ENCODE measurements at places on chromosomes 1 and 21.

DNA sequence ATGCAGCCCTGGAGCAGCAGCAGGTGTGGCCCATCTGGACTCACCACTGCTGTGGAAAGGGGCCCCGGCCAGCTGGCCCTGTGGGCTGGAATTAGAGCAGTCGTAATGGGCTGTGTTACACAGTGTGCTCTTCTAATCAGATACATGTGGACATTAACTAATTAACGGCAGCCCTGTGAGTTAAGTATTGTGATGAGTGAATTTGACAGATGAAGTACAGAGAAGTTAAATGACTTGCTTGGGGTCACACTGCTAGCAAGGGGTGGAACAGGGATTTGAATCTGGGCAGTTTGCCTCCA is 58.6 kb downstream of the MDM4 start:
- DNase-seq, result no peak

DNA sequence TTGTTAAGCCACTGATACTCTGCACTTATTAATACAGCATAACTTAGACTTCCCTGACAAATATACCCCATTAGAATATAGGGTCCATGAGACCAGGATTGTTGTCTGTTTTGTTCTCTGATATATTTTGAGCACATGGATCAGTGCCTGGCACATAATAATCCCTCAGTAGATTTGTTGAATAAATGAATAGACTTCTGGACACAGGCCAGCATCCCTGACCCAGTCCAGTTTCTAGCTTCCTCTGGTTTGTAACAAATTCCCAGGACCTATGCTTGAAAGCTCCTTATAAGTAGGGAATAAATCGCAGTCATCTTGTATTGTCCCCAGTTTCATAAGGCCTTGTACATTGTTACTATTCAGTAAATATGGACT is 58.2 kb upstream of the GADD45A start:
- no peak for DNase-seq

- DNase-seq, result no peak
Measured at GRCh38 chr1:188295157-188295556, 1466.4 kb downstream of the PLA2G4A start.

DNA sequence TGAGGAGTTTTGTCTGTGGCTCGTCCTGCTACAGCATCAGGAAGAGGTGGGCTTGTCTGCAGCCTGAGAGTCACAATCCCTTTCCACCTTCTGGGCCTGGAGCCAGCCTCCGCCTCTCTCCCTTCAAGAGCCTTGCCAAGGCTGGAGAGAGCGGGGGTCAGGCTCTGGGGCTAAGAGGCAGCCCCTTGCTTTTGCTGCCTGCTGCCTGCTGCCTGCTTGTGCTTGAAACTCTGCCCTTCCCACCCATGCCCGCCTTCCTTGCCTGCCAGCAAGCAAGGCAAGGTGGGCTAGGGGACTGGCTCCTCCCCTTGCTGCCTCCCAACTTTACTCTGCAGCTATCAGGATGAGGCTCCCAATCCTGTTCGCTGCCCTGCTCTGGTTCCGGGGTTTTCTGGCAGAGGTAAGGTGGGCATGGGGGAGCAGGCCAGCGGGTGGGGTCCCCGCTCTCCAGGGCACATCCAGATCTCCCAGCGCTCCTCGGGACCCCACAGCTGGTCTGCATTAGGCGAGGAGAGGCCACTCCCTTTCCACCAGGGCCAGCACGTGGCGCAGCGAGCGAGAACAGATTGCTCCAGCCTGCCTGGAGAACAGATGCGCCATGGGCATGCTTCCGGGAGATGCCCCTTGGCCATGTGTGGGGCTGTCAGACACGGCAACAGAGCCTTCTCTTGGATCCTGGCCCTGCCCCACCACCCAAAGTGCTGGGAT is 7.5 kb upstream of the PTPN7 start:
- no peak for DNase-seq

- DNase-seq, result no peak
Measured at GRCh38 chr1:23196627-23197328, 20.5 kb downstream of the HTR1D start.

DNA sequence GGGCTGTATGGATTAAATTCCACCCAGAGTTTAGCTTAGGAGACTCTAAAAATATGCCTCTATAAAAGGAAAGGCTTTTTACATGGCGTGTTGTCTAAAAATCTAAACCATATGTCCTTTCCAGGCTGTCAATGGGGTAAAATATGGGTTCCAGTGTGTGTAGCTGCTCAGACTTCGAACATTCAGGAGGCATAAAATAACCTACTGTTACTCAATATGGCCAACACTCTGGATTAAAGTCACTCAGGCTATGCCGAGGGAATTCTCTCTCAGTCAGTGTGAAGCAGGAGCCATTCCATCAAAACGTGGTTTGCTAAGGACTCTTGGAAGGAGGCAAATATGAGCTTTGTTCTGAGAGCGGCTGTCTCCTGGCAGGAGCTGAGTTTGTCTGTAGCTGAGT is 135.3 kb downstream of the RUNX1 start:
- DNase-seq, result no peak

GRCh38 chr1:119656410-119656955 is 8.4 kb upstream of the ZNF697 start:
- DNase-seq, result no peak

- DNase-seq, result no peak
Measured at GRCh38 chr1:55481634-55482033, 266.5 kb upstream of the USP24 start.

DNA sequence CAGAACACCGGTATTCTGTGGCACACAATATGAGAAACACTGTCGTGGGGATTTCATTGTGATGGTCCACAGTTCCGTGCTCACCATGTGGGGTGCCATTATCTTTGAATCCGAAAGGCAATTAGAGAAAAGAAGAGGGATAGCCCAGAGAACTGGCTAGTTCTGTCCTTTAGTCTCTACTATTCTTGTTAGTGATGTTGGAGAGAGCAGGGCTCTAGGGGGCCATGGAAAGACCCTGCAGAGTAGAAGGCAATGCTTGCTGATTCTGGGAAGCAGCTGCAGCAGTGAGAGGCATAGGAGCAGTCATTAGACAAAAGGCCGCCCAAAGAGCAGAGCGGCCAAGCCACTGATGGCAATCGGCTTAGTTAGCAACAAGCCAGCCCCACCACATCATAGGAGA is 146.3 kb downstream of the TSEN15 start:
- no peak for DNase-seq

DNA sequence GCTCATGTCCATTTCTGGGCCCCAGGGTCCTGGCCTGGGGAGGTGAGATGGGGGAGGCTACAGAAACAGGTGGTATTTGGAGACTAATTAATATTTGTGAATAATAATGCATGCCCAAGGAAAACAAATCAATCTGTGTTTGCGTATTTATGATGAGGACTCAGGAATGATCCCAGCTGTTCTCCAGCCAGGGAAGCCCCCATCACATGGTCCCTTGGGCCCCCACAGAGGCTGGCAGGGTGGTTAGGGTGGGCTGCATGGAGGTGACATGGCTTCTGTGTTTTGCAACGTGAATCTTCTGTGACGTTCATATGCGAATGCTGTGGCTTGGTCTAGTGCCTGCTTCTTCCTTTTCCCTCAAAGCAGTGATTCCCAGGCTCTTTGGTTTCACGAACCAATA is 10.5 kb downstream of the PTPRF start:
- DNase-seq, result no peak

- DNase-seq, result no peak
Measured at GRCh38 chr1:162972773-162973172, 96.4 kb upstream of the RGS4 start.

GRCh38 chr1:79040424-79041082 is 34.0 kb upstream of the ADGRL4 start:
- no peak for DNase-seq

DNA sequence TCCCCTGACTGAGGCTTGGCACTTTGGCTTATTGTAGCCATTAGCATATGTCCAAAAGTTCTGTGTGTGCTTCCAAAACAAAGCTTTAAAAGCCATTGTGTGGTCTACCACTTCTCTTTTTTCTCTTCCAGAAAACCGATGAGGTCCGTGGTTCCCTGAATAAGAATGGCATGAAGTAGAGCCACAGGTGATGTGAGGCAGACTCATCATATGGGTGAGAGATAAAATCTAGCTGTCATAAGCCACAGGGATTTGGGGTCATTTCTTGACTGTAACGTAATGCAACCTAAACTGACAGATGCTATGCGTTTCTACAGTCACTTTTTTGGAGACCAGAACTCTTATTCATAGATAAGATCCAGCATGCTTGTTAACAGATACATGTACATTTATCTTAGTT is 7.0 kb upstream of the GREM2 start:
- no peak for DNase-seq

GRCh38 chr1:152164517-152165136 is 5.6 kb upstream of the RPTN start:
- no peak for DNase-seq

DNA sequence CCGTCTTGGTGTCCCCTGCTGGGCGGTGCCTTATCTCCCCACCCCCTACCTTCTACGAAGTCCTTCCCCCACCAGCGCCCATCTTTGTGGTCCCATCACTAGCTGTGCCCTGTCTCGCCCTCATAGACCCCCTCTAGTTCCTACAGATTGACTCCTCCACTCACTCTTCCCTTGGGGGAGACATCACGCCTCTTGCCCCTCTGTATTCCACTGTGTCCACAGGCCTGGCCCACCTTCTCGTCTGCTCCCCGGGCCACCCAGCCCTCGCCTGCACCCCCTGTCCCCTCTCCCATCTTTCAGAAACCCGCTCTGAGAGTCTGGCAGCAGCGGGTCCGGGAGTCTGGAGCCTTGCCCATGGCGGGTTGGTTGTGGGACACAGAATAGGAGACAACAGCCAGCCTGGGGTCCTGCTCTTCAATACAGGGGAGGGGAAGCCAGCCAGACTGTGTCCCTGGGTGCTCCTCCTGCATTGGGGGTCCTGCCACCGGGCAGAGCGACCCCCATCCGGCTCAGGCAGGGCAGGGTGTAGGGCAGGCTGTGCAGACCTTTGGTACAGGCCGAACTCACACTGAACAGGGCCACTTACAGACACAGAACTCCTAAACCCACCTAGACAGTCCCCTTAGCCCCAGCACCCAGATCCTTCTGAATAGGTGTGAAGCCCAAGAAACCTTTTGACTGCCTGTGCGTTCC is 1.1 kb downstream of the RNF187 start:
- no peak for DNase-seq

DNA sequence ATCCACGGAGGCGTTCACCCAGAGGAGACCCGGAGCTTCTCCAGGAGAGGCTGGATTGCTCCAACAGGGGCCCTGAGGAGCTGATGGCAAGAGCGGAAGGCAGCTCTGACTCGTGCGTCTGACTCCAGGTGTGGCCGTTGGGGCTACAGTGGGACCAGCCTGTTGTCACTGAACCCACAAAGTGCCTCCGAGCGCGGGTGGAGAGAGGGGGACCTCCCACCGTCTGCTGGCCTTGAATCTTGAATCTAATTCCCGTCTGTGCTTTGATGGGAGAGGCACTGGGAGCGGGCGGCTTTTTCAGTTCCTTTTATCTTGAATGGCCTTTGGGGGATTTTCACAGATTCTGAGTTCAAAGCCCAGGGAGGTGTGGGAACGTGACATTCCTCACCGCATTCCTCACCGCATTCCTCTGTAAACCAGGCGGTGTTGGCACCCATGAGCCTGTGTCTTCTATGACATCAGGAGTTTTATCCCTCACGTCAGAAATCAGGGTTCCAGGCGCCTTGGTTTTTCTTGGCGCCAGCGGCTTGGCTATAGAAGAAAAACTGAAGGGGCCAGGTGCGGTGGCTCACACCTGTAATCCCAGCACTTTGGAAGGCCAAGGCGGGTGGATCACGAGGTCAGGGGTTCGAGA is 39.2 kb upstream of the COL18A1 start:
- DNase-seq, result no peak

- no peak for DNase-seq
Measured at GRCh38 chr1:230548357-230548756, 93.9 kb upstream of the COG2 start.

- no peak for DNase-seq
Measured at GRCh38 chr1:18668750-18669404, 38.2 kb downstream of the PAX7 start.

DNA sequence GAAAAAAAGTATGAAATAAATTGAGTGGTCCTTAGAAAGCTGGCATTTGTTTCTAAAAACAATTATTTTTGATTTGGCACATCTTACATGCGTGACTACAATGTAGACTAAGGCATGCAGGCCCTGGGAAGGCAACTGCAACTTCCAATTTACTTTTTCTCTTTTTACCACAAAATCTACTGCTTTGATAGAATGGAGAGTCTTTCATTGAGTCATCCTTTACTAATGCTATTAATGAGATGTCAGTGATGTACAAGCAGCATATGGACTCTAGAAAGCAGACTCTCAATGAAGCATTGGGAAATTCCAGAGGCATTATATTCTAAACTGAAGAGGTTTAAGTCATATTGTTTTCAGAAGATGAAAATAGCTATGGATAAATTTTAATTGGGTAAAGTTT is 29.6 kb upstream of the PRRX1 start:
- no peak for DNase-seq

DNA sequence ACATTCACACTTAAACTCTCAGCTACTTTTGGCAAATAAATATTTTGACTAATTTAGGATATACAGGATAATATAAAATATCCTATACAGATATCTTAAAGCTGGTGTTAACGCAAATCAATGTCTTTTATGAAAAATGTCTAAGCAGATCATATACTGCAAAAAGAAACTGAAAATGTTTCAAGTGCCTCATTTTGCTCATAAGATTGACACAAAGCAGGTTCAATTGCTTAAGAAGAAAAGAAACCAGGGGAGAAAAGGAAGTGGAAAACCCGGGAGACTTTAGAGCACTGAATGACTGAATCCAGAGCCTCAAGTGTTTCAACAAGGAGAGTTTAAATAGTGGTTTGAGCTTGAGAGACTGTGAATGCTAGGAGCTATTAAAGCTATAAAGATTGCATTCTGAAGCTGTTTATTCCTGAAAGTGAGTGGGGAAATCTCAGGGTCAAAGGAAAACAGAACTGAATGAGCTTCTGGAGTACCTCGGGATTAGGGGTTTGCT is 1943.0 kb downstream of the MRPL39 start:
- DNase-seq, result no peak

- no peak for DNase-seq
Measured at GRCh38 chr1:177926201-177926600, 43.7 kb downstream of the SEC16B start.

DNA sequence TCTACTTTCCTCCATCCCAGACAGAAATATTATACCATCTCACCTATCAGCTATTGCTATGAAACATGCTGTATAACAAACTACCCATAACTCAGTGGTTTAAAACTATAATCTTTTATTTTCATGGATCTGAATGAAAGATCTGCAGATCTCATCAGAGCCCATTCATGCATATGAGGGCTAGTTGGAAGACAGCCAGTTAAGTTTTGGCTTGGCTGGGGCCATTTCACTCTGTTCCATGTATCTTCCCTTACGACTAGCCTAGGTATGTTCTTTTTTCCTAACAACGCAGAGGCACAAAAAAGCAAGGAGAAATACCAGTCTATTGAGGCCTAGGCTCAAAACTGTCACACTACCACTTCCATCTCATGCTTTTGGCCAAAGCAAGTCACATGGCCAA is 28.1 kb upstream of the RGS1 start:
- no peak for DNase-seq

DNA sequence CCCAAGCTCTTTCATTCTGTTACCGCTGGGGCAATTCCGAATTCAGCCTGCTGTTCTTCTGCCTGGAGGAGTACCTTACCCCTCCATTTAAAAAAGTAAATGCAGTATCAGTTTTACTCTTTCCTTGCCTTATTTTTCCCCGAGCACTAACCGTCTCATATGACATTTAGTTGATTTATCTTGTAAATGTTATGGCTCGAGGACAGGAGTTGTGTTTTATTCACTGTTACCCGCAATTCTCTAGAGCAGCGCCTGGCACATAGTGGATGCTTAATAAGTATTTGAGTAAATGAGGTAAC is 425 bp upstream of the TADA1 start:
- DNase-seq, result no peak

All from caudate nucleus (tissue), 63 donors.